Thymus (tissue), 14 donors: ENCODE measurements at places on chromosomes 6 and 20. TPM values are rescaled to one million over a fixed set of nuclear protein-coding genes. Genes with fewer than 3 reads are reported as not detected.

Gene PTK7
- total RNA-seq: 48.1 TPM

Gene TTK
- 57.7 TPM for total RNA-seq

Gene LAMA2
- 4.0 TPM for total RNA-seq

Gene VWA7
- total RNA-seq: 0.76 TPM

DNA sequence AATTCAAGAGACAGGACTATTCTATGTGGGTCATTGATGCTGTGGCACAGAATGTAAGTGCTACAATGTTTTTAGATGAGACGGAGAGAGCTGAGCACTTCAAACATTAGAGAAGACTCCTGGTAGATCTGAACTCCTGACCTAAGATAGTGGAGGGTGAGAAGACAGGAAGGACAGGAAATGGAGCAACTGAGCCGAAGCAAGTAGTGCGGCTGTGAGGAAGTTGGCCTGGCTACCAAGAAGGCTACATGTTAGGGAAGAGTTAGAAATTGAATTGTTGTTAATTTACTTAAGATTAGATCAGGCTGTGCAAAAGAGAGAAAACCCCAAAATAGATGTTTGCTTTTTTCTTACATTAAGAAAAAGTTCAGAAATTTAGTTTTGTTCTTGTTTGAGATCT is 14.4 kb upstream of the MLIP start:
- no peak overlapping the region for H3K27ac ChIP-seq
- no peaks in the 10 kb centered on the region for H3K36me3 ChIP-seq
- no peaks in the 10 kb centered on the region for H3K4me1 ChIP-seq
- no peaks in the 10 kb centered on the region for H3K27me3 ChIP-seq
- DNase-seq: no peak

DNA sequence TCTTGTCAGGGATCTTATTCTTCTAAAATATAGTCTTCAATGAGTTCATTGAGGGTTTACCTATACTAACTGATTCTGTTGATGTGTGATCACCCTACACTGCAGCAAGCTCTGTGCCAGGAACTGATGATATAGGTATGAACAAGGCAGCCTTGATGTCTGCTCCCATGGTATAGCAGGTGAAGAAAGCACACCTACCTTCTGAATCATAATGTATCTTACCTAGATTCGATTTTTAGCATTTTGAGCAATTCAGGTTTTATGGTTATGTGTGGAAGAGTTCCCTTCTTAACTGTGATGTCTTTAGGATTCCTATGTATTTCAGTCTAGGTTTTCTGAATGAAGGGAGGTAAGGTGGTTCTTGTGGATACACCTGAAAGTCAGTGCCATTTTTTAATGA is 223.0 kb downstream of the DOK5 start:
- H3K27me3 ChIP-seq: no peaks in the 10 kb centered on the region
- no peak overlapping the region for H3K4me3 ChIP-seq
- no peaks in the 10 kb centered on the region for H3K36me3 ChIP-seq

DNA sequence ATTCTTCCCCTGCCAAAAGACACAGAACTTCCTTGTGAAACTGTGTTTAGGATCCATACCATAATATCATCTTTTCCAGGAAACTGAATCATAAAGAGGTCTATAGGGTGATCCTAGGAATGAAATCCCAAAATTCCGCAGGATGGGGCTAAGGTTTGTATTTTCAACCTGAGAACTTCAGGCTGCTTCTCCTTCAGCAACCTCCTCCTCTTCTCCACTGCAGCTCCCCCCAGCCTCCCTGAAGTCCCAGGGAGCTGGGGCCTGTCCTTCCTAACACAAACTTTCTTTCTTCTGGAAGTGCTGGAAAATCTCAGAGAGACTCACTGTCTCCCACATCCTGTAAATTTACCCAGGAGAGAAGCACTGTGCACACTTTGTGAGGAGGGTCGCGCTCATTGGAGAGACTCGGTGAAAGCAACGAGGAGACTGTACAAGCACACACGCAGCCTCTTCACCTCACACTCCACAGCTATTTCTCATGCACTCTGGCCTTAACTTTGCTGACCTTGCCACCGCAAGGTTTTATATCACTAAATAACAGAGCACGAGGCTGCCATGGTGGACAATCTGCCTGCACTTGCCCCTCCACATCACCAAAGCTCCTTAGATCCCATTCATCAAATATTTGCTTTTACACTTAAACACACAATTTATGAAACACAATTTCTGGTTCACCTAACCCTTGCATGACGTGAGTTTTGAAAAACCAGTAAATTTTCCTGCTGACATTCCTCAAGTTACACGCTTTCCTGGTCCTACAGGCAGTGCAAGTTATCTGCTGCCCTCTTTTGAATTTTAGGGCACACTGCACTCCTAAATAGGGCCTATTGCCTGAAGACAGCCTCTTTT is 14.3 kb downstream of the ID4 start:
- no peak overlapping the region for H3K4me3 ChIP-seq
- no peak overlapping the region for H3K27ac ChIP-seq
- no peaks in the 10 kb centered on the region for H3K27me3 ChIP-seq
- H3K4me1 ChIP-seq: no peaks in the 10 kb centered on the region

DNA sequence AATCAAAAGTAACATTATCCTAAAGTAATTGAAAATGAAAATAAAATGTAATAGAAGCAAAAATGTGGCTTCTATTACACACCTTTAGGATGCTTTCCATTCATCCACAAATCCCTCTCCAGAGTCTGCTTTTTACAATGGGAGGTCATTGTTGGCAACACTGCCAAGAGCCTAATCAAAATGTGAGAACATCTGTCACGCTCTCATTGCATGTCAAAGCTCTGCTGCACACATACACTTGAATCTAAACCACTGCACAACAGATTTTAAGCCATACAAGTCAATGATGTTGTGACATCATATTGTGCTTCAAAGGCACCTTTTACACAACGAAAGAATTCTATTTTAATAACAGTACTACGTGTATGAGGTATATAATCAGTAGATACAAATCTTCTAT is 82.1 kb downstream of the PREP start:
- no peak for DNase-seq
- H3K4me3 ChIP-seq: no peak overlapping the region
- H3K36me3 ChIP-seq: peaks cover 12% of the 10 kb centered on the region
- no peaks in the 10 kb centered on the region for H3K27me3 ChIP-seq
- H3K27ac ChIP-seq: no peak overlapping the region

DNA sequence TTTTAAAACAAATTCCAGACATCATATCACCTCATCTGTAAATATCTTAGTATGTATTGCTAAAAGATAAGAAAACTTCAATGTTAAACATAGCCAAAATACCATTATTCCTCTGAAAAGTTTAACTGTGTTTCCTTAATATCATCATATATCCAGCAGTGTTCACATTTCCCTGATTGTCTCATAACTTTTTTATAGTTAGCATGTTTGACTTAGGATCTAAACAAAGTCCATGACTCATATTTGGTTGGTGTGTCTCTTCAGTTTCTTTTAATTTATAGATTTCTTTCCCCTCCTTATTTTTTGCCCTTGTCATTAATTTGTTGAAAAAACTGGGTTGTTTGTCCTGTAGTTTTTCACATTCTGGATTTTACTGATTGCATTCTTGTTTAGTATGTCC is 163.0 kb downstream of the RPS12 start:
- H3K4me1 ChIP-seq: no peaks in the 10 kb centered on the region
- no peaks in the 10 kb centered on the region for H3K27me3 ChIP-seq
- no peaks in the 10 kb centered on the region for H3K36me3 ChIP-seq
- no peak for DNase-seq
- H3K27ac ChIP-seq: no peak overlapping the region
- H3K4me3 ChIP-seq: no peak overlapping the region

DNA sequence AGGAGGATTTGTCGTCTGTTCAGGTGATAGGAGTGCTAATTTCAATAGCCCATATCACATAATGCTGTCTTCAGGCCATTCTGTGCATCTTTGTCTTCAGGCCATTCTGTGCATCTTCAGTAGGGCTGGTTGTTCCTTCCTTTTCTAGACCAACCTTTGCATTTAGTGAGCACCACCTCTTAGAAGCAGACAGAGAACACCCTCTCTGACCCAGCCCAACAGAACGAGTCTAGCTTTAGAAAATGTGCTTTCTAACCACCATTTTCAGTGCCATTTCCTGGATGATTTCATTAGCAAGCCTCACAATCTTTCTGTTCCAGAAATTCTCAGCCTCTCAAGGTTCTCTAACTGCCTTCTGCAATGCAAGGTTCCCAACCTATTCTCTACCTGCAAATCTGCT is 215.3 kb upstream of the KCNQ5 start:
- no peak overlapping the region for H3K4me3 ChIP-seq
- no peaks in the 10 kb centered on the region for H3K27me3 ChIP-seq
- H3K36me3 ChIP-seq: no peaks in the 10 kb centered on the region
- no peak for DNase-seq
- no peak overlapping the region for H3K27ac ChIP-seq

DNA sequence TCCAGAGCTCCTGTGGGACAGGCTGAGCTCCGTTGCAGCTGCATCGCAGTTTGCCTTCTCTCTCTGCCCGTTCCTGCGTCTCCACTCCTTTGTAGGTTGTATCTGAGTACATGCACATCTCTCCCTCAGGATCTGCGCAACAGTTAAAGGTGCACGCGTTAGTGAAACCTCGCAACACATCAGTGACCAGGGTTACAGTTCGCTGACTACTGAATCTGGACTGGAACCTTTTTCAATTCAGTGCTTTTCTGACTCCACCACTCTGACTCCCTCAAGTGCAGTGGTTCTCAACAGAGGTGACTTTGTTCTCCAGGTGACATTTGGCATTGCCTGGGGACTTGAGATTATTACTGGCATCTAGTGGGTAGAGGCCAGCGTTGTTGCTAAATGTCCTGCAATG is 44.0 kb downstream of the UST start:
- H3K27ac ChIP-seq: no peak overlapping the region
- no peaks in the 10 kb centered on the region for H3K27me3 ChIP-seq
- no peak overlapping the region for H3K4me3 ChIP-seq
- no peak for DNase-seq
- H3K36me3 ChIP-seq: no peaks in the 10 kb centered on the region

DNA sequence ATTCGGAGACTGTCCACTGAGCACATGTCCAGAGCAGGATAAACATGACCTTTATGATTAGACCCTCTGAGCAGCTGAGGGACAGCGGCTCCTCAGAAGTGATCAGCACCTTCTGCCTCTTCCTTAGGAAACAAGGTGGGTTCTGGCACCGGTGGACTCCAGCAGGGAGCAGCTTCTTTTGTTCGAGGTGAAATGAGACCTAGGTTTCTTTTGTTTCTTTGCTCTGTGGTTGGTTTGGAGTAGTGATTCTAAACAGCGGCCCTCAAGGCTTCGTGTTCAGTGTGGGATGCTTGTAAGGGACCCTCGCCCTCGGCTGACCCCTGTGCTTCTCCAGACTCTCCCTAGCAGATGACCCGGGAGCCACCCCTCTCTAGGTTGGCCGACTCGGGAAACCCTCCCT is 14.6 kb upstream of the FRMD1 start:
- H3K36me3 ChIP-seq: no peaks in the 10 kb centered on the region
- no peaks in the 10 kb centered on the region for H3K27me3 ChIP-seq
- no peak overlapping the region for H3K27ac ChIP-seq
- no peak overlapping the region for H3K4me3 ChIP-seq
- DNase-seq: no peak
- H3K4me1 ChIP-seq: no peaks in the 10 kb centered on the region

- no peak overlapping the region for H3K4me3 ChIP-seq
- H3K27ac ChIP-seq: peak overlapping the region; percentile 48
- DNase-seq: no peak
- H3K36me3 ChIP-seq: no peaks in the 10 kb centered on the region
- no peaks in the 10 kb centered on the region for H3K27me3 ChIP-seq
Measured at GRCh38 chr6:112030206-112030960, 23.5 kb upstream of the CCN6 start.

DNA sequence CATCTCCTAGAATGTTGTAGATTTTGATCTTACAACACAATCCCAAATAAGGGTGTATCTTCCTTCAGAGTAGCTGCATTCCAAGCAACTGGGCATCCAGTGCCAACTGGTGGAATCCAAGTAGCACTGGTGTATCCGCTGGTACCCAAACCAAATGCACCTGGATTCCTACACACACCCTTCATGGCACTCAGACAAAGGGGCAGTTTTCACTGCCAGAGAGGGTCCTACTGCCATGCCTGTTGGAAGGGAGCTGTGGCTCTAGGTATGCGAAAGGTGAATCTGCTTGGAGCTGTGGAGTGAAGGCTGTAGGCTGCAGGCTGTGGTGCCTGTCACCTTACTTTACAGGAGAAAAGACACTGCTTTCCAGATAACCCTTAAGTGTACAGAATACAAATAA is 17.0 kb upstream of the CLDN20 start:
- no peaks in the 10 kb centered on the region for H3K27me3 ChIP-seq
- no peak overlapping the region for H3K4me3 ChIP-seq
- peaks cover 14% of the 10 kb centered on the region for H3K36me3 ChIP-seq
- no peak for DNase-seq
- H3K4me1 ChIP-seq: no peaks in the 10 kb centered on the region
- H3K27ac ChIP-seq: no peak overlapping the region

DNA sequence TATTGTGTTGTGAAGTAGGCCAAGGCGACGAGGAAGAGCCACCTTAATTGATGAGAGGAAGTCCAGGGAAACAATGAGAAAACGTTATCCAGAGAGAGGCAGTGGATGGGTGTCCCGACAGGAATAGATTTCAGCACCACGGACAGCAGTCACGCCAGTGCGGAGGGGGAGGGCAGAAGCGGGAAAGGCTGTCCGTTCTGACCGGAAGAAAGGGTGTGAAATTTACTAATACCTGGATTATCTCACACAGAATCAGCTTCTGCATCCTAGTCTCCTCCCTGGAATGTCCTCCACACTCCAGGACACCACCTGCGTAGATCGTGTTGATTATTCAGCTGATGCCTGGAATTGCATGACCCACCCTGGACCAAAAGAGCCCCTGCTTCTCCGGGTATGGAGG is 7.4 kb upstream of the BPIFA3 start:
- DNase-seq: peak; percentile 27
- no peak overlapping the region for H3K27ac ChIP-seq
- no peak overlapping the region for H3K4me3 ChIP-seq
- H3K36me3 ChIP-seq: no peaks in the 10 kb centered on the region
- no peaks in the 10 kb centered on the region for H3K4me1 ChIP-seq

DNA sequence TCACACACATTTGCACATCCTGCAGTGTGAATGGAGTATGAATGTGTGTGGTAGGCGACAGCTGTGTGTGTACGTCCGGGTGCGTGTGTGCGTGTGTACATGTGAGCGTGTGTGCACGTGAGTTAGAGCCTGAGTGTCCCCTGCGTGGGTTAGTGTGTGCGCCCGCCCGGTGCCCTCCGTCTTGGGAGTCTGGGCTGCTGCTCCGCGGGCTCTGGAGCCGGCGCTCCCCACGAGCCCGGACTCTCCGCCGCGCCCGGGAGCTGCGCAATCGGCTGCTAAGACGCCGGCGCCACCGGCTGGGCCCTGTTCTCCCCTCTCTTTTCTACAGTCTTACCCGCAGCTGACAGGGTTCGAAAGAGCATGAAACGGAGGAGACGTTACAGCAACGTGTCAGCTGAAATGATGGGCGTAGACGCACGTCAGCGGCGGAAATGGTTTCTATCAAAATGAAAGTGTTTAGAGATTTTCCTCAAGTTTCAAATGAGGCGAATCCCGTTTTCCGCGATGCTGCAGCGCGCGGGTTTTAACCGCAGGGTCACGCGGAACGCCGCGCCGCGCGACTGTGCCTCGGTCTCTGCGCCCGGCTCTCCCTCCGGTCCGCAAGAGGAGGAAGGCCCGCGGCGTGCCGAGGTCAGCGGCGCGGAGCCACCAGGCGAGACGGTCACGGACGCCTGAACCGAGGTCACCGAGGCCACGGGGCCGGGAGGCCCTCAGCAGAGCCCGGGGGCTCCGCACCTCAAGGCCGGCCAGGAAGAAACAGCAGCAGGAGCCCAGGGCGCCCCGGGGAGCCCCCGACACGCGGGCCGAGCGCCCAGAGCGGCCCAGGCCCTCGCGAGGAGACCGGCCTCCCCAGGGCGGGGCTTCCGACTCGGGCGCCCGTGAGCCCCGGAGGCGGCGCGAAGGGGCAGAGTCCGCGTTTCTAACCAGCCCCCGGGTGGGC is 95.3 kb upstream of the BHLHE23 start:
- peak overlapping the region; percentile 80 for H3K4me3 ChIP-seq
- peak; percentile 28 for DNase-seq
- peaks cover 43% of the 10 kb centered on the region for H3K27me3 ChIP-seq
- H3K36me3 ChIP-seq: no peaks in the 10 kb centered on the region
